Stimulated activated CD8-positive, alpha-beta memory T cell treated with anti-CD3 and anti-CD28 coated beads, Interleukin-7, amount 100 ng/mL, for 1 hour (primary cell): ENCODE measurements at places on chromosomes 6 and 20.

- peak; percentile 16 for DNase-seq
Observed at GRCh38 chr6:45663251-45664221, 285.8 kb upstream of the SUPT3H start.

DNA sequence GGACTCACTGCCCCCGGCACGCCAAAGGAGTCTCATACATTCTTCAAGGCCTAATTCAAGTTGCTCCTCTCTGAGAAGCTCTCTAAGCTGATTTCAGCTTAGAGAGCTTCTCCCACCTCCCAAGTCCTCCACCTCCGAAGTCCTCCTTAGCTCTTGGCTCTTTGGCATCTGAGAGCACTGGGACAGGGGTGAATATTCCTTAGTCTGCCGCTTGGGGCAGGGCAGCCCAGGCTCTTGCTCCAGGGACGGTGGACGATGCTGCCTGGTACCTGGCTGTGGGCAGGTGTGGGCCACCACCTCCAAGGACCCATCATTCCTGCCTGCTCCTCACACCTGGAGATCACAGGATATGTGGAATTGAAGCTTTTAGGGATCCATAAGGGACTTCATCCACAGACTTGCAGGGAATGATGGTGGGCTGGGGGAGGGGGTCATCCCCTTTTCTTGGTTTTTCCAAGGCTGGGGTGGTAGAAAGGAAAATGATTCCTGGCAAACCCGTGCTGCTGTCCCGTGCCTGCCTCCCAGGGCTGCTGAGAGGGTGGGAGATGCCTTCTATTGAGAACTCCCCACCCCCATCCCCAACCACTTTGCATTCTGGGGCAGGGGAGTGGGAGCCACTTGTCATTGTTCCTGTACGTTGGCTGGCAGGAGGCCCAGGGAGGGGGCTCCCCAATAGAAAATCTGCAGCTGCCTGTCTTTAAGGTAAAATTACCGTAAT lies 57.4 kb downstream of the ARHGAP40 start:
- no peak for DNase-seq

DNA sequence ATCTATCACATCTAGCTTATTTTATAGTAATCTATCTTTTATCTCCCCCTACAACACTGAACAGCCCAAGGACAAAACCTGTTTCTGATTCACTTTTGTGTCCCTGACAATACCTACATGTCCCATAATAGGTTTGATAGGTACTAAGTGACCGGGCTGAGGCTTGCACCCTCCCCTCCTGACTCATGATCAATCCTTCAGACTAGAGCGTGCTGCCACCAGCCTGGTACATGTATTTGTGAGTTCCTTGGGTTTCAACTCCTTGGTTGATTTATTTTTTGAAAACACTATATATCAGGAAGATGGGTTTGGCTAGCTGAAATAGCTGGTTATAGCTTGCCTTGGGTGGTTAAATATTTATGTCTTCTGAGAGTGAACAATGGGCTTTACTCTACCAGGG lies 41.6 kb upstream of the RAB23 start:
- no peak for DNase-seq

DNA sequence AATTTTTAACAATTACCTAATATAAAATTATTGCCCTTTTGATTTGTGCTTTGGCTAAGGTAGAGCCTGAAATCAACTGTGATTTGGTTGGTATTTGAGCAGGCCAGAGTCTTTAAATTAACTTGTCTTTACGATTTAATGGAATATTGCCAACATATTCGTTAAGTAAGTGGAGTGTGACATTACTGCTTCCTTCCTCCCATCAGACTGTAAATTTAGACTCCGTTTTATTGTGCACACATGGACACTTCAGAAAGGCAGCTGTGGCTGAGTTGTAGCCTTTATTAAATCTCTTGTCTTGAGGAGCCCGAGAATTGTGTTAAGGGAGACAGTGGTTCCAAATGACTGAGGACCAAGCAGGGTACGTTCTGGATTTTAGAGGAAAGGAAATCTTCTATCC lies 57.4 kb downstream of the CAP2 start:
- no peak for DNase-seq

- no peak for DNase-seq
Observed at GRCh38 chr6:121828146-121828886, 392.9 kb downstream of the GJA1 start.

DNA sequence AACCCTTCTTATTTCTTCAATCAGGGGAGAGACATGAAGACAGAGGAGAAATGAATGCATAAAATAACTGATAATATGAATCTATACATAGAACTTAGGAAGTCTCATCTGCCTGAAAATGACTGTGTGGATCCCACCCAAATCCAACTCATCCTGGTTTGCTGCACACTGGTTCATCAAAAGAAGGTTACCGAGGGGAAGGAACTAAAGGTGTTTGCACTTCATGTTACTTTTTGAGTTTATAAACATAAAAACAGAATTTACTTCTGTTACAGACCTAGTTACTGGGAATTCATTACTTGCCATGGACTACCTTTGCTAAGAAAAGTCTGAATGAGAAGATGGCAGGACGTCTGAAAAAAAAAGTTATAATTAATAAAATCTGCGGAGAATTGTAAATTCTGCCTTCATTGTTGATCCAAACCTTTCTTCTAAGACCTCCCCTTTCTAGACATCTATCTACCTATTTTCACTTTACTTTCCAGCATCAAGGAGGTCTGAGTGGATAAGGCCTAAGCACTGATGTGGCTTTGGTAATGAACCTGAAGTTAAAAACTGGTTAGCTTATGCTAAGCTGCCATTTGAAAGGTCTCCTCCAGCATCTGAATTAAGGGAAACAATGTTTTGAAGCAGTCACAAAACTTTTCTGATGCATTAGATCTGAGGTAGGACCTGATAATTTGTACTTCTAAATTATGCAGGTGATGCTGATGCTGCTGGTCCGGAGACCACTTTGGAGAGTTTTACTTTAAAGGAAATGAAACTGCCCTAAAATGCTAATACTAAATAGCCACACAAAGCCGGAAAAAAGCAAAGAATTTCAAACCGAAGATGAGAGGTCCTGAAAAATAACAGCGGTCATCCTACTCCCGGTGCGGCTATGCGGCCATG lies 84.0 kb downstream of the HFE start:
- DNase-seq, result no peak

DNA sequence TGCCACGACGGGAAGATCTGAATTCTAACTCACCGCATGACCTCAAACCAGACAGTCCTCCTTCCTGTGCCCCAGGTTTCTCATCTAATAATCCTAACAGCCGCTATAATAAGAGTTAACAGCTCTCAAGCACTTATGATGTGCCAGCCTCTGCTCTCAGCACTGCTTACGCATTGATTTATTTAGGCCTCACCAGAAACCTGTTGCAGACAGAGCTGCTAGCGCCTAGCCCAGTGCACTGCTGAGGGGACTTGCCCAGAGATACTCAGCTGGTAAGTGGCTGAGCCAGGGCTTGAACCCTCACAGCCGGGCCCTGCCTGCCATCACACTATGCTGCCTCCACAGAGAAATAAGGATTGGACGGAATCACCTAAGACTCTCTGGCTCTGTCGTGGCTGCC lies 37.7 kb downstream of the GRM4 start:
- no peak for DNase-seq
